NCI-H2171 (cell line): ENCODE measurements at places on chromosomes 2 and 18.

GRCh38 chr2:210559182-210559581 lies 2.8 kb downstream of the CPS1 start:
- DNase-seq: no peak

- DNase-seq: no peak
Measured at GRCh38 chr2:227201771-227202170, 37.3 kb downstream of the COL4A3 start.

GRCh38 chr2:170850251-170850650 lies 33.6 kb downstream of the GAD1 start:
- DNase-seq: no peak

DNA sequence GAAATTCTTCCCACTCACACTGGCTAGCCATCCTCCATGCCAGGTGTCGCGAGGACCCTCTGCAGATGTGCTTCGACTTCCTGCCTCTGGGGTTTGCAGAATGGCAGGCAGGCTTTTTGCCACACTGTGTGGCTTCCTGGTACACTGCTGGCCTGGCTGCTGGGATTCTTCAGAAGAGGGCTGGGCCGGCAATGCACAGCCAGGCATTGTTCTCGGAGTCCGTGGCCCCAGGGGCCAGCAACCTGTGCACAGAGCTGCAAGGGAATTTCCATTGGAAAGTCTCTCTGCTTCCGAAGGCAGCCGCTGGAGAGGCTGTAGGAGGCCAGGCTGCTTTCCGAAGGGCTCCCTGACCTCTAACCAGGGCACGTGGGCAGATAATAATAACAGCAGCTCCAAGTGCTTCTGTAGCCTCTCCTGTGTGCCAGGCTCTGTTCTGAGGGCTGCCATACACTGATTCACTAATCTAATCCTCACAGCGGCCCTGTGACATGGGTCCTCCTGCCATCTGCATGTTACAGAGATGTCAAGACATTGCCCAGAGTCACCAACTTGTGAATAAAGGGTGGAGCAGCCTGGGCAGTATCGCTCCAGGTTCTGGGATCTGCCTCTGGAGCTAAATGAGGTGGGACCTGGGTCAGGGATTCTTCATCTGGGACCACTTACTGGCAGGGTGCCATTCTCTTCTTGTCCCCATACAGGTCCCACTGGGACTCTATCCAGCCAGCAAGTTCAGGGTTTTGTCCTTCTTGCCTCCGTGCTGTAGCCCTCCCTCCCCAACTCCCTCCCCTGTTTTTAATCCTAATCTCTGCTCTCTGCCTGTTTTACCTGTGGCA lies 5.0 kb downstream of the LDLRAD4 start:
- DNase-seq: no peak

DNA sequence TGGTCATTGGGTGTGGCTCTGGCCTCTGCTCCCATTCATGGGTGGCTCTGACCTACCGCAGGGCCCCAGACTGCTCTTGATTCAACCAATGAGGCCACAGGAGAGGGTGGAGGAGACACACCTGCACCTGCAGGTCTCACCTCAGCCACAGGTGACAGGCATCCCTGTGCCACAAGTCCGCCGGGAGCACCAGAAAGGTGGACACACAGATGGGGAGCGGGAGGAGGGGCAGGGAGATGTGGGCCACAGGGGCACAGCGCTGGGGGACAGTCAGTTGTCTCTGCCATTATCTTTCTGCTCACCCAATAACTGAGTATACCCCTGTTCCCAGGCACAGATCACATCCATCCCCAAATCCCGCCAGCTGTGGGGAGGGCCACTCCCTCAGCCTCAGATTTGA lies 189.1 kb upstream of the SALL3 start:
- no peak for DNase-seq

DNA sequence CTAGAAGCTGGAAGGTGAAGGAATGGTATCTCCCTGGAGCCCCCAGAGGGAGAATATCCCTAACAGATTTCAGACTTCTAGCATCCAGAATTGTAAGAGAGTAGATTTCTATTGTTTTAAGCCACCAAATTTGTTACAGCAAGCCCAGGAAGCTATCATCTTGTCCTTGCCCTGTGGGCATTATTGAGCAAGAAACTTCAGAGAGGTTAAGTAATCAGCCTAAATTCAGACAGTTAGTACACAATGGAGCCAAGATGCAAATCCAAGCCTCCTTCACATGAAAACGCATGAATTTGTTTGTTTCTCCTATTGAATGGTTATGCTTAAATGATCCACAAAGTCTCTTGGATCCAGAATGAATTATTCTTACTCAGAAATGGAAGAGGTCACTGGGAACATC lies 55.2 kb upstream of the TRIB2 start:
- DNase-seq: no peak

- DNase-seq: no peak
Measured at GRCh38 chr2:38164881-38165280, 88.9 kb upstream of the CYP1B1 start.

GRCh38 chr2:234241656-234242458 lies 191.4 kb downstream of the SPP2 start:
- DNase-seq: no peak

DNA sequence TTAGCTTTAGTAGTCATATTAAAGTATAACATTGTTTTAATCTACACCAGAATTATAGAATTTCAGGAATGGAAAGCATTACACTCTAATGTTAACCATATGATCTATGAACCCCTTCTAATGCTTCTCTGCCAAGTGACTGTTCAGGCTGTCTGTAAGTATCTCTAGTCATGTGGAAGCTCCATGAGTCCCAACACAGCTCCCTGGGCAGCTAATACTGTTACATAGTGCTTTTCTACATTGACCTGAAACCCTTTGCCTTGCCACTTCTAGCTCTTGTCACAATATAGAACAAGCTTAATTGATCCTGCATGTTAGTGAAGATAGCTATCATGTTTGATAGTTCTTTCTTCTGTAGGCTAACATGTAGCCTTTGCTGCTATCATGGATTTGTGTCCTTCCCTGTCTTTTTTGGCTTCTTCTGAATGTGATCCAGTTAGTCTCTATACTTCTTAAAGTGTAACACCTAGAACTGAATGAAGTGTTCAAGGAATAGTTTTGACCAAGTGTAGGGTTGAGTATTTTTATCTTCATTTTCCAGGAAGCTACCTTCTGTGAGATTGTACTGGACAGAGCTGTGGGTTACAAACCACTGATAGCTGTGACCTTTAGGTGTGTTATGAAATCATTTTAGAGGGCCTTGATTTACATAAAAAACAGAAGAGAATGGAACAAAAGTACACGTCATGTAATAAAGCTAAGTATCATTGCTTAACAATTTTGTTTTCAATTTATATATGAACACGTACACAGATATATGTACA lies 23.7 kb downstream of the BABAM2 start:
- no peak for DNase-seq

DNA sequence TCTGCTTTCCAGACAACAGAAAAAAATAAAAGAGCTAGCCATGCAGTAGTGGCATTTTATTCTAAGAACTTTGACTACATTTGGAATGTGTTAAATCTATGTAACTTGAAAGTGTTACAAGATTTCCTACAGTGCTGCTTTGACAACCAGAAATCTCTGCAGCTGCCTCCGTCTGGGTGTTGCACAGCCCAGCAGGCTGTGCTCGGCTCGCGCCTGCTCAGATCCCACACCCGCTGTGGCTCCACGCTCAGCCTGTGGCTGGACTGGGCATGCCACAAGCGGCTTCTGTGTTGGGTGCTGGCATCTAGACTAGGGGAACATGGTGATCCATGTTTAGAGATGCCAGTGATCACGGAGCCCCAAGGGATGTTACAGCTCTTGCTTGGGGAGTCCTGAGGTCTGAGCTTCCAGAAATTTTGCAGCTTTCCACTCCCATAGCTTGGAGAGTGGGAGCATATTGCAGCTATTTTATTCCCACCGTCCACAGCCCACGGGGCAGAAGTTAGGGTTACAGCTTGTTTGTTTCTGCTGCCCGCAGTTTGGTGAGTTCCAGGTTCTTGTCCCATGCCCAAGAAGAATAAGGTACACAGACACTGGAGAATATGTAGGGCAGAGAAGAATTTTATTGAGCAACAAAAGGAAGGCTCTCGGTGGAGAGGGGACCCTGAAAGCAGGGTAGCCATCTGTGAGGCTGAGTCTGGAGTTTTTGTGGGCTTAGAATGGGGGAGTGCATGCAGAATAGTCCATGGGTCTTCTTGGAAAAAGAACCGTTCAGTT lies 44.1 kb downstream of the FAM171B start:
- DNase-seq: no peak

GRCh38 chr2:6855860-6856547 lies 9.7 kb downstream of the CMPK2 start:
- no peak for DNase-seq

- peak; percentile 50 for DNase-seq
Measured at GRCh38 chr2:133844214-133844892, 276.1 kb upstream of the NCKAP5 start.

- DNase-seq: no peak
Measured at GRCh38 chr2:234306426-234307173, 190.3 kb downstream of the ARL4C start.

DNA sequence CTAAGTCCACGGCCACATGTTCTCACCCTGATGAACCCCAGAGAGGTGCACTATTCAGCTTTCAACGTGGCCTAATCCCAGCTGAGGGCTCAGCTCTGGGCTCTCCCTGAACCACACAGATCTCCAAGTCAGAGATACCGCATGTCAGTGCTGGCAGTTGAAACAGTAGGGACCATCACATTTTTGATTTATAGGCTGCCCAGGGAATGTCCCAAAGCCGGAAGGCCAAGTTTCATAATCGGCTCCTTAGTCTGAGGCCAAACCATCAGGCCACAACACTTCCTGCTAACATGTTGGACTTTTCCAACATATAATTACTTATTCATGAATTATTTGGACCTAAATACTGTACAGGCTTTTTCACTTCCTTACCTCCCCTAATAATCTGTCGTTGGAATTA lies 91.9 kb upstream of the KLHL29 start:
- no peak for DNase-seq

- DNase-seq: no peak
Measured at GRCh38 chr18:46239998-46240397, 135.8 kb downstream of the HAUS1 start.

DNA sequence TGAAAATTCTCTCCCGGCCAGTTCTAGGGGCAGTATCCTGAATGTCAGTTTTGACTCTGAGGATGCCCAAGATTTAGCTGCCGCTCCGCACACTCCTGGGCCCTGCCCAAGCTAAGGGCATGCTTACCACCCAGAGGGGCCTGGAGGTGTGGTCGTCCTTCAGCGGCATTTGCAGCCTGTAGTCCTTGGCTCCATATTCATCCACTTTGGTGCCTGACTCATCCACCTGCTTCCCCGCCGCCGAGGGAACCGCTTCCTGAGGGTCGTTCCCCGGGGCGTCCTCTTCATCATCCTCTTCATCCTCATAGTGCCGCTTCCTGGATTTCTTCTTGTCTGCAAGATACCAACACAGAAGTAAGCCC lies 577 bp downstream of the ERCC3 start:
- DNase-seq: no peak

DNA sequence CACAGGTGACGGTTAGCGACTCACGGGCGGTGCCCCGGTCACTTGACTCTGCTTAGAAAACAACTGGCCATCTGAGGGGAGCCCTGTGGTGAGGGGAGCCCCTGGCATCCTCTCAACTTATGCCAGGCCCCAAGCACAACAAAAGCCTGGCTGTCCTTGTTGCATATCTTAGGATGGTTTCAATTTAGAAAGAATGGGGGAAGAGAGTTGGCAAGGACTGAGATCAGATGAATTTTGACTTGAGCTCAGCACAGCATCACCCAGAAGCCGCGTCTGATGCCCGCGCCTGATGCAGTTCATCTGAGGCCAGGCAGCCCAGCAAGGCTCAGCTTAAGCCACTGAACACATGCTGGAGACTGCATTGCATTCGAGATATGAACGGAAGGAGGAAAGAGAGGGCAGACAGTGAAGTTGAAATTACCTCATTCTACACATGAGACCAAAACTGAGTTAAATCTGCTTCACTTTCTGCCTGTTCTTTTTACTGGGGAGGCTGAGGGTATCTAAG lies 36.8 kb downstream of the MYT1L start:
- DNase-seq: no peak

GRCh38 chr18:6639305-6639704 lies 90.2 kb upstream of the ARHGAP28 start:
- DNase-seq: no peak

DNA sequence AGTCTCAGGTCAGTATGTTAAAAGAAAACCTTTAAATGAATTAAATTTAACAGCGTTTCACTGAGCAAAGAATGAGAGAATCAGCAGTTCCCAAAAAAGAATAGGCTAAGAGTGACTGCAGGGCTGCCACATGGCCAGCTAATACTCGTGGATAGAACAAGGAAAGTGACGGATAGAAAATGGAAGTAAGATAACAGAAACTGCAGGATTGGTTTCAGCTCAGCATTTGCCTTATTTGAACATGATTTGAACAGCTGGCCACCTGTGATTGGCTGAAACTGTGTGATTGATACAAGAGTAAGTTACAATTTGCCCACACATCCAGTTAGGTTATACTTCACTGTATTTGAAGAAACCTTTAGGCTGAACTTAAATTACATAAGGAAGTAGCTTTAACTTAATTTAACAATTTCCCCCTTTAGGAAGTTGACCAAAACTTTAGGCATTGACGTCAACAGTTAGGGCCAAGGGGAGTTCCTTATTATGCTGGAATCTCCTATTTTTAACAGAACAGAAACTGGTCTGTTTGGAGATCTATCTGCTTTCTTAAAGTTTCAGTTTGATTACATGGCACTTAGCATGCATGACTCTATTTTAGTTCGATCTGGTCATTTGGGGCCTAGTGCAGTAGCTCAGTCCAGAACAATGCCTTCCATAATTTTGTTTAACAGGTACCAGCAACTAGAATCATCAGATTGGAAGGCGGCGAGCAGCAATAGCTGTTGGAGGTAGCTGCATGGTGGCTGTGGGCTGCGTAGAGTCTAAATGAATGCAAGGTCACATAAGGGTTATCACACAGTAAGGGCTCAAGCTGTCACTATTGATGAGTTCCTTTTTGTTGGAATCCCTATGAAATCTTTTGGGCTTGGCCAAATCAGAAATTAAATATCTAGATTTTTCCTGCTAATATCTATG lies 143.4 kb downstream of the TRIM43 start:
- DNase-seq: no peak

- DNase-seq: no peak
Measured at GRCh38 chr18:519019-519879, 18.7 kb upstream of the COLEC12 start.

GRCh38 chr2:607172-607571 lies 70.0 kb downstream of the TMEM18 start:
- DNase-seq: no peak

DNA sequence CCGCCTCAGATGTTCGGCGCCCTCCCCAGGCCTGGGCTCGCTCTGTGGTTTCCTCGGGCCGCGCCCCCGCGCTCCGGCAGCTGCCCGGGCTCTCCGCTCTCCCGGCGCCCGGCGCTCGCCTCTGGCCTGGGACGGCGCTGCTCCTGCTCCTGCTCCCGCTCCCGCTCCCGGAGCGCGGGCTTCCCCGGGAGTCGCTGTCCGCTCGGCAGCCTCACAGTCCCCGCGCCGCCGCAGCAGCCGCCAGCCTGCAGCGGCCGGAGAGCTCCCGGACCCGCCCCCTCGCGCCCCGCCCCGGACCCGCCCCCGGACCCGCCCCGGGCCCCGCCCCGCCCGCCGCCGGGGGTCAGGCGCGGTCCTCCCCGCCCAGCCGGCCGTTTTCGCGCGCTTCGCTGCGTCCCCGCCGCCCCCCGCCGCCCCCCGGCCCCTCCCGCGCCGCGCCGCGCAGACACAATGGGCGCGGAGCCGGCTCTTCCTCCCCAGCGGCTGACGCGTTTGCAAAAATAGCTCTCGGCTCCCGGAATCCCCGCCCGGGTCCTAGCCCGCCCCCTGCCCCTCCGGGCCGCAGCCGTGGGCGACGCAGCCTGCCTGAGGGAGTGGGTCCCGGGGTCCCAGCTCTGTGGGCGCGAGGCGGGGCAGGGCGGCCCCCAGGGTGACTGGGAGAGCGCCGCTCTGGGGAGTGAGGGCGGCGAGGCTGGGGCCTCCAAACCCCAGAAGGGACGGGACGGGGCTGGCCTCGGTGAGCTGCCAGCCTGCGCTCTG lies at the start of gene ARL4C:
TSS of gene ARL4C (minus strand) at position 247 of the 759 bp plus-strand sequence. CDS start 495 bp downstream, outside the sequence.
- DNase-seq: peak; percentile 27
